Heart right ventricle (tissue), 16 donors: ENCODE measurements at places on chromosomes 6 and 20. TPM values are rescaled to one million over a fixed set of nuclear protein-coding genes. Genes with fewer than 3 reads are reported as not detected.
A peak's percentile ranks its signal among the peaks of the same experiment; 100 is the strongest.

GRCh38 chr20:44714701-44715498, at the start of gene CCN5:
CCN5 (plus strand) TSS chr20:44715369; CDS start chr20:44715391, 22 bp downstream.
- no peaks in the 10 kb centered on the region for H3K27me3 ChIP-seq
- peak within 1 kb of the TSS; percentile 87 for H3K27ac ChIP-seq
- DNase-seq: peak; percentile 87
- peaks cover 18% of the 10 kb centered on the region for H3K4me1 ChIP-seq

The CLIC1 gene
- total RNA-seq: 83.1 TPM

GRCh38 chr6:150987855-150988464, 122.5 kb downstream of the MTHFD1L start:
- no peaks in the 10 kb centered on the region for H3K36me3 ChIP-seq
- no peak for DNase-seq
- no peak overlapping the region for H3K4me3 ChIP-seq
- no peaks in the 10 kb centered on the region for H3K4me1 ChIP-seq

DNA sequence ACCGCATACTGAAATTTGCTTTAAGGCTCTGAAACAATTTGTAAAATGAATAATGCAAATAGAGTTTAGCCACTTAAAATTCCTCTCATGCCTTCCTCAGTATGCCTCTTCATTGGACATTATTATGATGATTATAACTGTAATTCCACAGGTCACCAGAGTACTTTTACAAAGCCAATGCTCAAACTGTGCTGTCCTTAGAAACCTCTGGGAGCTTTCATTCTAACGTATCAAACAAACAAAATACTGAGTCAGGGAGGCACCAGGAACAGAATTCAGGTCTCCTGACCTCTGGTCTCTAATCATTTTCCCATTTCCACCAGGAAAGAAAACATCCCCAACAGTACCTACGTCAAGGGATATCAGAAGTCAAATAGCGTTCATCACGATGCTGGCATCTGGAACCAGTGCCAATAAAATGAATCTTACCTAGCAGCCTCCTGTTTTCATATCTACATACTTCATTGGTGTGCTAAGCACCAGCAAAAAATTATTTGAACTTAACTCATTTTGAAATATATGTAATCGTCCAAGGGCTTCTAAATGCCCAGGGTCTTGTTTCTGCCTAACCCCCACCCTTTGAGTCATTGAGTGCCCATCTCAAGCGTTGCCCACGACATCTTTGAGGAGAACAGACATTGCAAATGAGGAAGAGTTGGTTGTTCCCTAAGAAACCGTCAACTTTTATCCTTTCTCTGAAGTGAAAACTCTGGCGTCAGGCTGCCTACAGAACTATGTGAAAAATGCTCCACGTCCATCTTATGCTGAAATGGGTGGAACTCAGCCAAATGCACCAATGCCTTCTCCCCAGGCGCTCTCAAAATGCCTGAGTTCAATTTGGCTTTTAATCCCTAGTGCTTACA, 37.9 kb downstream of the NEDD9 start:
- H3K27ac ChIP-seq: no peak overlapping the region
- no peaks in the 10 kb centered on the region for H3K27me3 ChIP-seq
- no peak for DNase-seq
- H3K36me3 ChIP-seq: peaks cover 29% of the 10 kb centered on the region
- peaks cover 42% of the 10 kb centered on the region for H3K4me1 ChIP-seq

- peaks cover 79% of the 10 kb centered on the region for H3K27me3 ChIP-seq
- no peak for DNase-seq
- peaks cover 25% of the 10 kb centered on the region for H3K4me1 ChIP-seq
- H3K27ac ChIP-seq: no peak within 1 kb of the TSS
- H3K4me3 ChIP-seq: peak within 1 kb of the TSS; percentile 44
Observed at GRCh38 chr6:34146021-34146782, at the start of gene GRM4. GRM4 (minus strand) TSS chr6:34146087; CDS start chr6:34133496, 12,591 bp downstream.

DNA sequence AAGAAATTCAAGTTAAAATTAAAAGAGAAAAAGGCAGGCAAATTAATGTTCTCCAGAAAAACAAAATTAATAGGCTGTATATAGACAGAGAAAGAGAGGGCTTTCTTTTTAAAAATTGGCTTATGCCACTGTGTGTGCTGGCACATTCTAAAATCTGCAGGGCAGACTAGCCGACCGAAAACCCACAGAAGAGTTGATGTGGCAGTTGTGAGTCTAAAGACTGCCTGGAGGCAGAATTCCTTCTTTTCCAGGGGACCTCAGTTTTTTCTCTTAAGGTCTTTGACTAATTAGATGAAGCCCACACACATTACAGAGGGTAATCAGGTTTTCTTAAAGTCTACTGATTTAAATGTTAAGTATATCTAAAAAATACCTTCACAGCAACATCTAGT, 85.7 kb downstream of the GJA1 start:
- no peaks in the 10 kb centered on the region for H3K36me3 ChIP-seq
- no peak for DNase-seq
- no peak overlapping the region for H3K4me3 ChIP-seq

GRCh38 chr6:159959976-159960384, 8.9 kb upstream of the IGF2R start:
- H3K27ac ChIP-seq: peak overlapping the region; percentile 50
- no peak overlapping the region for H3K4me3 ChIP-seq
- no peaks in the 10 kb centered on the region for H3K36me3 ChIP-seq
- no peaks in the 10 kb centered on the region for H3K27me3 ChIP-seq

The SYNDIG1 gene
- total RNA-seq: 11.4 TPM

The JPH2 gene
- 167 TPM for total RNA-seq

- no peaks in the 10 kb centered on the region for H3K4me1 ChIP-seq
- no peaks in the 10 kb centered on the region for H3K36me3 ChIP-seq
- no peak overlapping the region for H3K4me3 ChIP-seq
- no peak overlapping the region for H3K27ac ChIP-seq
- H3K27me3 ChIP-seq: no peaks in the 10 kb centered on the region
Observed at GRCh38 chr6:111221804-111222203, 134.5 kb downstream of the SLC16A10 start.

DNA sequence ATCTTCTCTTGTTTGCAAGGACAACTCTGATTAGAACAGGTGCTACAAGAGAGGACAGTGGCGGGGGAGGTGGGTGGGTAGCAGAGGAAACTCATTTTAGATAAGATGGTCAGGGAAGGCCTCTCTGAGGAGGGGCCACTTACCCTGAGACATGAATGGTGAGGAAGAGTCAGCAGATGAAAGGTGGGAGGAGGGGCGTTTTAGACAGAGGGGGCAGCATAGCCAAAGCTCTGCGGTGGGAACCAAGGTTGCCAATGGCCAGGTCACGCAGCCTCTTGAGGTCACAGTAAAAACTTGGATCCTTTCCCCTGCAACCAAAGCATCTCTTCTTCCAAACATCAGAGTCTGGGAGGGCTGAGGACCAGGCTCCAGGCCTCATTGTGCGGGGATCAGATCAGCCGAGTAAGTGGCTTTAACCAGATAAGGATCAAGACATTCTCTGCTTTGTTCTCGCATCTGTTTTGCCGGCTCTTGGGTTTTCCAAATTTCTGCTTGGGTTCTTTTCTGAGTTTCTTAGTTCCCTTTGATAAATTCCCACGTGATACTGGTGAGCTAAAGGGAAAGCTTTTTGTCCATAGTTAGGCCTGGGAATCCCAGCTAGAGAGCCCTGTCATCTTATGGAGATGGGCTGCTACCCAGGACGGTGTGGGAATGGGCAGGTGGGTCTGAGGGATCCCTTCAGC, 5.5 kb upstream of the CD40 start:
- H3K36me3 ChIP-seq: no peaks in the 10 kb centered on the region
- H3K27ac ChIP-seq: no peak overlapping the region
- peaks cover 46% of the 10 kb centered on the region for H3K27me3 ChIP-seq
- H3K4me1 ChIP-seq: peaks cover 13% of the 10 kb centered on the region

The MUCL3 gene
- not detected for total RNA-seq

- H3K4me3 ChIP-seq: no peak overlapping the region
- H3K27me3 ChIP-seq: no peaks in the 10 kb centered on the region
- peaks cover 49% of the 10 kb centered on the region for H3K4me1 ChIP-seq
Observed at GRCh38 chr6:10558565-10558964, 37.4 kb downstream of the GCNT2 start.

DNA sequence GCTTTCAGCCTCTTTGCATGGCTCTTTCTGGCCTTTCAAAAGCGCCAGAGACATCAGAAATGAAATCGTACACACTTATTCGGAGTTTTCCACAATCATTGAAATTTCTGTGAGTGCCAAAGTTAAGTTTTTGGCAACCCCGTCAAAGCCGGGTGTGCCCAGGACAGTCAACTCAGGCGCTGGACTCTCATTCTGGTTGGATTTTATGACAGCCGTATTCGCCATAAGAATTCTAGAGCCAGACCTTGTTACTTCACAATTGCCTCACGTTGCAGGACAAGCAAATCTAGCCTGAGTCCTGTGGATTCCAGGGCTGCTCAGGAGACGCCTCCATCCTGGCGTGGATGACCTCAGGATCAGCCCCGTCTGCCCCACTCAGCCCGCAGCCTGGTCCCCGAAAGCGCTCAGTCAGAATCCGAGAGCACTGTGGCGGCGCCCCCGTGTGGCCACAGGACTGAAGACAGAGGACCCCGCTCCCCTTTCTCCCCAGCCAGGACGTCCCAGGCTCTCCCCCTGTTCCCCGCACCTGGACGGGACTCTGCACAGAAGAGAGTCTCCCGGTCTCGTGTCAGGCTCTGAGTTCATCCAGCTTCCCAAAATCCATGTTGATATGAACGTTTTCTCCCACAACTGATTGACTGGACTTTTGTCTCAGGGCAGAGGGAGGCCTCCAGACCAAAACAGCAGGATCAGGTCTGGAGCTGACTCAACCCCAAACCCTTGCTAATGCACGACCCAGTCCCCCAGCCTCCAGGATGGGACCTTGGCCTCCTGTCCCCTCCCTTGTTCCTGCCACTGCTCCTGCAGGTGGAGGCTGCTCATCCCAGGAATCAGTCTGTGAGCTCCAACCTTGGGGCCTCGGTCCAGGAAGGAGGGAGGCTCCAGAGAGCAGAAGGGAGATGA, 38.2 kb downstream of the MICA start:
- no peaks in the 10 kb centered on the region for H3K36me3 ChIP-seq
- H3K4me3 ChIP-seq: no peak overlapping the region
- H3K27ac ChIP-seq: no peak overlapping the region
- H3K4me1 ChIP-seq: peaks cover 5% of the 10 kb centered on the region

The SIRPB1 gene
- not detected for total RNA-seq

GRCh38 chr6:15962449-15962764, 166.5 kb upstream of the MYLIP start:
- H3K4me3 ChIP-seq: no peak overlapping the region
- H3K27me3 ChIP-seq: no peaks in the 10 kb centered on the region
- peaks cover 10% of the 10 kb centered on the region for H3K4me1 ChIP-seq
- no peaks in the 10 kb centered on the region for H3K36me3 ChIP-seq
- no peak for DNase-seq
- peak overlapping the region; percentile 54 for H3K27ac ChIP-seq

DNA sequence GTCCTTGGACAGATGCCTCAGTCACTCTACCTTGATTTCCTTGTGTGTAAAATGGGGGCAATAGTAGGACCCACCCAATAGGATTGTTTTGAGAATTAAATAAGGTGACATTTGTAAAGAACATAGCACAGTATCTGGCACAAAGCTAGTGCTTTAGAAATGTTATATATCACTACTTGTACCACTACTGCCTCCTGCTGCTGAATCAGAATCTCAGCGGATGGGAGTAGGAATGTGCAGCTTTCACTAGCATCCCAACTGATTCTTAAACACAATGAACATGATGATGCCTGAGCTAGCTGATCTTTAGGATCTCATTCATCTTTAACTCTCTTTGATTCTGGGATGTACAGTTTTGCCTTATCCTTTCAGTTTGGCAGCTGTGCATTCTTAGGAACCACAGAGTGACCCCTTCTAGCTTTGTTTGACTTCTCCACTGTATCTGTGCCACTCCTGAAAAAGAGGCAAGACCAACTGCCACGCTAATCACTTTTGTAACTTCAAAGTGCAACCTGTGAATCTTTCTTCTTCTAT, 7.2 kb downstream of the PBOV1 start:
- DNase-seq: no peak
- H3K36me3 ChIP-seq: no peaks in the 10 kb centered on the region
- no peak overlapping the region for H3K4me3 ChIP-seq
- no peaks in the 10 kb centered on the region for H3K27me3 ChIP-seq
- H3K27ac ChIP-seq: no peak overlapping the region

The PNLDC1 gene
- total RNA-seq: 0.13 TPM

DNA sequence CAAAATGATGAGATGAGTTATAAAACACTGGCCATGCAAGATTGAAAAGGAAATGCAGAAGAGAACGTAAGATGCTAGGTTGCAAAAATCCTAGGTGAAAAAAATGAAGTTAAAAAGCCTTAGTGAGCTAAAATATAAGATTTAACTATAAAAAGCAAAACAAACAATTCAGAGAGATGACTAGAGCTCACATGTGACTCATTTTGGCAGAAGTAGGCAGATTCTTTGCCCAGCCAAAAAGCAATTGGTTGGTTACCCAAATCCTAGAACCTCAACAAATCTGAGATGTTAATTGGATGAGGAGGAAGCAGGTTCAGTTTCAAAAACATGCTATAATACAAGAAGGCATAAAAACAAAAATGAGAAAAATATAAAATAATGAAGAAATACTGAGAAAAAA, 249.1 kb downstream of the OGFRL1 start:
- no peaks in the 10 kb centered on the region for H3K27me3 ChIP-seq
- DNase-seq: no peak
- H3K27ac ChIP-seq: no peak overlapping the region
- H3K4me3 ChIP-seq: no peak overlapping the region
- no peaks in the 10 kb centered on the region for H3K36me3 ChIP-seq

DNA sequence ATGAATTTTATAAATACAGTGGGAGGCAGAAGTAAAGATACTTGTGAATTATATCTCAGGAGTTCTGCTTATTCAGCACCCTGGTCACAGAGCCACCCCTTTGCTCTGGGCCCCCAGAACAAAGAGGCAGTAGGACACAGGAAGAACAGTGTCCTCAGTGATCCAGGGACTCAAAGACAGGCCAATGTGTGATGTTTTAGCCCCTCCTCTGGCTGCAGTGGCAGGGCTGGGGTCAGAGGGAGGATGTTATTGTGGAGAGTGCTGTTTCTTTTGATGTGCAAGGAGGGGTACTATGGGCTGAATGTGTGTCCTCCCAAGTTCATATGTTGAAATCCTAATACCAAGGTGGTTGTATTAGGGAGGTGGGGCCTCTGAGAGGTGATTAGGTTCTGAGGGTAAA, 74.1 kb upstream of the MAP3K7 start:
- no peak for DNase-seq
- H3K27me3 ChIP-seq: no peaks in the 10 kb centered on the region
- H3K36me3 ChIP-seq: no peaks in the 10 kb centered on the region
- no peaks in the 10 kb centered on the region for H3K4me1 ChIP-seq
- no peak overlapping the region for H3K27ac ChIP-seq
- H3K4me3 ChIP-seq: no peak overlapping the region

DNA sequence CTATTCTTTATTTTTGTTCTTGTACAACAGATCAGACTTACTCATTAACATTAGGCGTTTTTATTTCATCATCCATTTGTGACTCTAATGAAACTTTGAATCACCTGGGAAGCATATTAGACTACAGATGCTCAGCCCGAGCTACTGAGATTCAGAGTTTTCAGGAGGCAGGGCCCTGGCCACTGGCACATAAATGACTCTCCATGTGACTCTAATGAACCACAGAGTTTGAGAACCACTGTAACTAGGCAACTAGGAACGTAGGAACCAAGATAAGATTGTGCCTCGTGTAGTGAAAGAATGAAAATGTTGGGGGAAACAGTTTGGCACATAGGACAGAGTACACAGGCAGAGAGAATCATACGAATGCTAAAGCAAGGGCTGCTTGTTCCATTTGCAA, 405.9 kb upstream of the BTBD3 start:
- H3K36me3 ChIP-seq: no peaks in the 10 kb centered on the region
- H3K27ac ChIP-seq: no peak overlapping the region
- no peak for DNase-seq
- no peak overlapping the region for H3K4me3 ChIP-seq

GRCh38 chr20:50967586-50967985, 9.0 kb downstream of the MOCS3 start:
- no peaks in the 10 kb centered on the region for H3K4me1 ChIP-seq
- no peaks in the 10 kb centered on the region for H3K27me3 ChIP-seq
- H3K36me3 ChIP-seq: no peaks in the 10 kb centered on the region
- no peak for DNase-seq
- H3K27ac ChIP-seq: no peak overlapping the region

The VNN1 gene
- 0.83 TPM for total RNA-seq
